ENCODE measurements at places on chromosomes 7 and 10.

DNA sequence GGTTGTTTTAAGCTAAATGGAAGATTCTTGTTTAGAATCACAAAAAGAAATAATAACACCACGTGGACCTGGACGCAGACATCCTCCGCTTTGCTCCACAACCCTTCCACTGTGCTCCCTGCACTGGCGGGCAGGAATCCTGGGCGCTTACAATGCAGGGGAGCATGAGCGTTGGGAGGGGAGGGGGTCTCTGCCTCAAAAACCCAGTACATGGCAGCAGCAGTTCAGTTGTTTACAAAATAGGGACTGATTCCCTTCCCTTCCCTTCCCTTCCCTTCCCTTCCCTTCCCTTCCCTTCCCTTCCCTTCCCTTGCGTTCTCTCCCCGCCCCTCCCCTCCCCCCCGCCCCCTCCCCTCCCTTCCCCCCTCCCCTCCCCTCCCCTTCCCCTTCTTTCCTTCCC, 169.6 kb upstream of the ITGB1 start:
- no peak for ATAC-seq

DNA sequence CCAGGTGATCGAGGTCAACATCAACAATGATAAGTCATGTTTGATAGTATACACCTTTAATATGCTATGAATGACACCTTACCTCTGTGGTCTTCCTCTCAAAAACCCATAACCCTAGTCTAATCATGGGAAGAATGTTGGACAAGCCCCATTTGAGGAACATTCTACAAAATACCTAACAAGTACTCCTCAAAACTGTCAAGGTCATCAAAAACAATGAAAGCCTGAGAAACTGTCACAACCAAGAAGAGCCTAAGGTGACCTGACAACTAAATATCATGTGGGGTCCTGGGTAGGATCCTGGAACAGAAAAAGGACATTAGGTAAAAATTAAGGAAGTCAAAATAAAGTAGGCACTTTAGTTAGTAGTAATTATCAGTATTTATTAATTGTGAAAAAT, 5.9 kb upstream of the NUDCD3 start:
- ATAC-seq, result no peak

DNA sequence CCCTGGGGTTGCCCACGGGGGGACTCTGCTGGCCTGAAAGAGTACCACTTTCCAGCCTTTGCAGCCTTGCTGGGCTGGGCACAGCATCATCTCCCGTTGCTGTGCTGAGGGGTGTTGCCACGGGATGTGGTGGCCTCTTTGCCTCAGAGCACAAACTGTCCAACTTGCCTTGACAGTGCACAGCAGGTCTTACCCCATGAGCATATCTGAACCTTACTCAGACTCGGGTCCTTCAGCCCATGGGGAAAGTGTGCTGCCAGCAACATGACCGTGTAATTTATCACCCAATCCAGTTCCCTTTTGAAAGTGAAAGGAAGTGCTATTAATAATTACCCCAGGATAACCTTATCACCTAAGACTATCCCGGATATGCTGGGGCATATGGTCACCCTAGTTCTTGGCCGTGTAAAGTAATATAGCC, 46.8 kb downstream of the TBXAS1 start:
- ATAC-seq, result no peak

DNA sequence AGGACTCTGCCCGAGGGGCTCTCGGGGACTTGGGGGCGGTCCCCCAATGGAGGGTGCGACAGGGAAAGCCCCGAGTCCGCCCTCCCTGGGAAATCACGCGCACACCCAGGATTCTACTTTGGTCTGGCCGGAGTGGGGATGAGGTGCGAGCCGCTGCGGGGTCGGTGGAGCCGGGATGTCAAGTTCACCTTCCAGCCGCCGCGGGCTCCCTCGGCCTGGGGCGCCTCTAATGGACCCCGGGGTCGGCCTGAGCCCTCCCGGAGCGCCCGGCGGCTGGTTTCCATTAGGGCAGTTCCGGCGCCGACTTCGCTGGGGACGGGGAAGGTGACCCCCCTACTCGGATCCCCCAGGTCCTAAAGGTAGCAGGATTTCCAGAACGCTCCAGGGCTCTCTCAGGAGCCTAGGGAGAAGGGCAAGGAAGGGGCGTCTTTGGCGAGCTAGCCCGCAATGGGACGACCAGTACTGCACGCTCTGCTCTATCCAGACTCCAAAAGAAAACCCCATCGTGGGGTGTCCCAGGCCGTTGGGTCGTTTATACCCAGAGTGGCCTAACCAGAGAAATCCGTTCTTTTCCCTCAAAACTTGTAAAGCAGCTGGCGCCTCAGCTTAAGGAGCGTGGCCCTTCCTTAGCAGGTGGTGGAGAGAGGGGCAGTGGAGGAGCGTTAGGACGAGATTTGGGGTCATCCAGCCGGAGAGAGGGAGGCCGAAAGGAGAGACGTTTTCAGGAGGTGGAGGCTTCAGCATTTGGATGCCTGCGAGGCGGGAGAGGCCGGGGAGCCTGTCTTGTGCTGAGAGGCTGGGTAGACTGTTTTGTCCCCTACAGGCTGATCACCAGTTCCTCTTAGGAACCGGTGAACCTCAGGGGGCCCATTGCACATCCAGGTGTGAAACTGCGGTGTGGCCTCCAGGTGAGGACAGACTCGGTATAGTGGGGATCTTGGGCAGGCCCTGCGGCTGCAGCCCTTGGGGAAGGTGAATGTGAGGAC, 860 bp upstream of the WDR86 start:
- ATAC-seq, result peak; percentile 13

GRCh38 chr7:39217783-39218182, 240.1 kb downstream of the POU6F2 start:
- ATAC-seq, result no peak
